H4 (cell line): ENCODE measurements at places on chromosomes 7 and 10. TPM values are rescaled to one million over a fixed set of nuclear protein-coding genes. Genes with fewer than 3 reads are reported as not detected.
A peak's percentile ranks its signal among the peaks of the same experiment; 100 is the strongest.

Gene MMD2
- total RNA-seq: not detected in 2 replicates

DNA sequence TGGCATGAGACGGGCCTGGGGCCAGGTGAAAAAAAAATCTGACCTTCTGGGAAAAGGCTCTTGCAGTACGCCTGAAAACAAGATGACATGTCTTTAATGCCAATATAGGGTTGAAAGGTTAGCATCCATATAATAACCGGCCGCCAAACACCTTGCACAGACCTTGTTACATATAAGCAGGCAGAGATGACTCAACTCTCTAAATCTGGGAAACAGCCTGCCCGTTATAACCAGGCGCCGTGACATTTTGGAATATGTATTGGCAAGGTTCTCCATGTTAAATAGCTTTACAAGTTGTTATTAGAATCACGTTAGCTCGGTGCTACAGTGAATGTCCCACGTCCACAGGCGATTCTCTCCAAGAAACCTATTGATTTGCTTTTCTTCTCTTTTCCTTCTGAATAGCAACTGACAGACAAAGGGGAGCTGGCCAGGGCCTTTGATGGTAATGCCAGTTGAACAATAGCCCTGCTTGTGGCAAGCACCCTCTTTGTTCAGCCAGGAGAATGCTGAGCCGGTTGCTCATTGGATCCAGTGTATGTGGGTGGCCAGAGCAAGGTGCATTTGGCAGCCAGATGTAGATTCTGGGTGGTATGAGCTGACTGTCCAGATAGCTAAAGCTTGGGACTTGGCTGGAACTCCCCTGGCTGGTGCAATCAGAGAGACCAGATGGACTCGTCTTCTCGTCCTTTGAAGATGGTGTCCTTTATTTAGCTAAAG is 80.1 kb upstream of the AUTS2 start:
- no peak for DNase-seq

Gene BEND7
- total RNA-seq: 3.8 and 8.1 TPM in 2 replicates

DNA sequence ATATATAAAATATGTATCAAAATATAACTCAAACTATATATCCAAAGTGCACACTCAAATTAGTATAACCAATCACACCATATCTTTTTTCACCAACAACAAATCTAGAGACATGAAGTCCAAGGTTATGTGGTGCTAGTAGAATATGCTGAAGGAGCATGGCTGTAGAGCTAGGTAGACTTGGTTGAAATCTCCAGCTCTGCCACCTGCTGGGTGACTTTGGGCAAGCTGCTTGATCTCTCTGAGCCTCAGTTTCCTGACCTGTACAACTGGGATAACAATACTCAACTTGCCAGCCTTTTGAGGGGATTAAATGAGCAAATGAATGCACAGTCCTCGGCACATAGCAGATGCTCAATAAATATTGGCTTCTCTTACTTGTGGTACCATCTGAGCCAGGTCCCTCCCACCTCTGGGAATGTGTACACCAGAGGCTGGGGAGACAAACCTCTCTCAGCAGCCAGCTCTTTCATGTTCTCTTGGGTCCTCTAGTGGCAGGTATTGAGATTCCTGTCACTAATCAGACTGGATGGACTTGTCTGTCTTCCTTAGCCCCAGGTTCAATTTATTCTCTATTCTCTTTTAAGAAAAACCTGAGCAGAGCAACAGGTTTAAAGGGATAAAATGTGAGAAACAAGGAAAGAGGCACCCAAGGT is 94.3 kb upstream of the PDE1C start:
- peak; percentile 82 for DNase-seq

Gene TAS2R5
- not detected in 2 replicates for total RNA-seq
